Stimulated activated CD4-positive, alpha-beta T cell treated with anti-CD3 and anti-CD28 coated beads, TNF-alpha, amount 100 ng/mL, for 1 hour (primary cell): ENCODE measurements at places on chromosomes 3 and 15.

DNA sequence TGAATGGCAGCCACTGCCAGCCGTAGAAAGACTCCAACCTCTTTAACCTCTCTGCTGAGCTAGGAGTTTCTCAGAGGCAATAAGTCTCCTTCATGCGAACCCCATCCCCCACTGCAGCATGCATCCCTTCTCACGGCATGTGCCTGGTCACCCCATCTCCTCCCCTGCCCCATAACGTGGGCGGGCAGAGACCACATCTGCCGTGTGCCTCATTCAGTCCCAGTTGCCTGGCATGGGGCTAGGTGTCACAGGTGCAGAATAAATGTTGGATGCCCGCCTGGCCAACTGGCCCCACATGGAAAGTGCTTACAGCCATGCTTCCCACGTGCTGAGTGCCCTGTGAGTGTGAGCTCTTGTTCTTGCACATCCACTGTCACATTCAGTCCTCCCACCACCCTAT lies 43.5 kb upstream of the NTRK3 start:
- no peak for DNase-seq

DNA sequence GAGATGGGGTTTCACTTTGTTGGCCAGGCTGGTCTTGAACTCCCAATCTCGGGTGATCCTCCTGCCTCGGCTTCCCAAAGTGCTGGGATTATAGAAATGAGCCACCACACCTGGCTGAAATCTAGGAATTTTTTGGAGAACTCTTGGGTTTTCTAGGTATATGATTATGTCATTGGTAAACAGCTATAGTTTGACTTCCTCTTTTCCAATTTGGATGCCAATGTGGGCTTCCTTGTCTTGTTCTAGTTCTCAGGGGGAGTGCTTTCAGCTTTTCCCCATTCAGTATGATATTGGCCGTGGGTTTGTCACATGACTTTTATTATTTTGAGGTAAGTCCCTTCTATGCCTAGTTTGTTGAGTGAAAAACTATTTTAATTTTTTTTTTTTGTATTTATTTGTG lies 17.9 kb downstream of the KCNMB3 start:
- DNase-seq: no peak

GRCh38 chr15:58221591-58222241 lies 83.5 kb downstream of the AQP9 start:
- no peak for DNase-seq

- DNase-seq: no peak
These were observed 197.0 kb upstream of the CFAP20DC start for GRCh38 chr3:59246719-59247401.
